ENCODE measurements at places on chromosomes 3 and 15.

GRCh38 chr15:79218588-79219200 lies 63.8 kb upstream of the ANKRD34C start:
- no peak for DNase-seq

DNA sequence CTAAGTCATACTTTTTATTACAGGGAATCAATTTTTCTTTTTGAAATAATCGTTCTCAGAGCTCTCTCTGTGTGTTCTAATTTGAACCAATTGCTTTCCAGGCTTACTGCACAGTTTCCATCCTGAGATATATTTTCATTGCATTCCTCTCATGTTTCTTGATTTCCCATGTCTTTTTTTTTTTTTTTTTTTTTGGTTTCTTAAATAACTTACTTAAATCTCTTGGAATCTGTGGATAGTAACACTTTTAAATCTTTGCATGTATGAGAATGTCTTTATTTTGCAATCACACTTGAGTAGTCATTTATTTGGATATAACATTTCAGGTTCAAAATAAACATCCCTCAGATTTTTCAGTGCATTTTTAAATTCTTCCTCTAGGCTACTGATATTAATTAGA lies 14.5 kb upstream of the ABTB1 start:
- no peak for DNase-seq

DNA sequence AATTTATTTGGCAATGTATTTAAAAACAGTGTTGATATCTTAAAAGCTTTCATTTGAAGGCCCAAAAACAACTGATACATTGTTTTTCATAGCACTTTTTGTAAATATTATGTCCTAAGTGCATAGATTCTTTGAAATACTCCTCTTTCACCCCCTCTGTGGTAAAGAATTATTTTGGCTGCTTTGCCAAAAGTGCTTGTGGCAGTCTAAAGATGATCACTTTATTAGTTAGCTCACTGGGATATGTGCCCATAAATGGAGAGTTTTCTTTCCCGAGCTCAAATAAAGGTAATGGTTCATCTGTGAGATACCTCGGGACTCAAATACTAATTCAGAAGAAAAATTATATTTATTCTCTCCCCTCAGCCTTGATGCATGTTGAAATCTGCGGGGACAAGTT lies 16.7 kb downstream of the AKAP13 start:
- DNase-seq = no peak

GRCh38 chr3:126613479-126614188 lies 41.3 kb downstream of the TXNRD3 start:
- no peak for DNase-seq

- no peak for DNase-seq
These were observed 5.4 kb upstream of the LINGO1 start for GRCh38 chr15:77637851-77638692.

DNA sequence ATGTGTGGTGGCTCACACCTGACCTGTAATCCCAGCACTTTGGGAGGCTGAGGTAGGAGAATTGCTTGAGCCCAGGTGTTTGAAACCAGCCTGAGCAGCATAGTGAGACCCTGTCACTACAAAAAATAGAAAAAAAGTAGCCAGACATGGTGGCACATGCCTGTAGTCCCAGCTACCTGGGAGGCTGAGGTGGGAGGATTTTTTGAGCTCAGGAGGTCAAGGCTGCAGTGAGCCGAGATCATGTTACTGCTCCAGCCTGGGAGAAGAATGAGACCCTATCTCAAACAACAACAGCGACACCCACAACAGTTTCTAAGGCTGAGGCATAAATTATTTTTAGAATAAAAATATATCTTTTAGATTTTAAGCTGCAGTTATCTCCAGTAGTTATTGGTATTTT lies 6.3 kb downstream of the APPL1 start:
- no peak for DNase-seq

GRCh38 chr15:62125773-62126172 lies 39.3 kb downstream of the C2CD4B start:
- DNase-seq = no peak

- no peak for DNase-seq
These were observed 102.1 kb downstream of the TGFBR2 start for GRCh38 chr3:30708472-30708871.

DNA sequence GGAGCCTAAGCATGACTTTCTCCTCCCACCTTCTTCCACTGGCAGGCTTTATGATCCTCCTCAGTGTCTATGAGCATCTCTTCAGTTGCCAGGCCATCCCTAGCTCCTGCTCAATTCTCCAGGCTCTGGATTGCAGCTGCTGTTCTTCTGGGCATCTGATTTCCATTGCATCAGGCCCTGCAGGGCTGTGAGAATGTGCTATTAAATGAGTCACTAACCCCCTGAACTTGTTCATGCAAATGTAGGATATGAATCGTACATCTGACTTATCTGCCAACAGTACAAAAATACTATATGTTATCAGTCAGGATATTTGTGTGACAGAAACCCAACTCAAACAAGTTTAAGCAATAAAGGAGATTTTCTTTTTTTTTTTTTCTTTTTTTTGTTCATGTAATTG lies 11.9 kb downstream of the GPR176 start:
- DNase-seq = no peak

DNA sequence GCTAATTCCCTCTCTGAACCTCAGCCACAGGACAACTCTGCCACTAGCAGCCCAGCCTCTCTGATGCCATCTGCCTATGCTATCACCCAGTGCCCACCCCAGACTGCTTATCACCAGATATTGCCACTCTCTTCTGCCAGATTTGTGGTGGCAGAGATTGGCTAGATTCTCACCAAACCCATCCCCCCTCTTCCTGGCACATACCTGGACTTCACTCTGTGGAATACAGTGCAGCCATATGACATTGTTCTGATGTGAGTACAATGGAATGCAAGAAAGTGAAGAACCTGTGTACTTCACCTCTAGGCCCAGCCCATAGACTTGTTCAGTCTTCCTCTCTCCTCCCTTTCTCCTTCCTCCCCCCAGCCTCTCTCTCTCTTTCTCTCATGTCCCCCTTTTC lies 46.9 kb upstream of the NTRK3 start:
- DNase-seq = no peak

DNA sequence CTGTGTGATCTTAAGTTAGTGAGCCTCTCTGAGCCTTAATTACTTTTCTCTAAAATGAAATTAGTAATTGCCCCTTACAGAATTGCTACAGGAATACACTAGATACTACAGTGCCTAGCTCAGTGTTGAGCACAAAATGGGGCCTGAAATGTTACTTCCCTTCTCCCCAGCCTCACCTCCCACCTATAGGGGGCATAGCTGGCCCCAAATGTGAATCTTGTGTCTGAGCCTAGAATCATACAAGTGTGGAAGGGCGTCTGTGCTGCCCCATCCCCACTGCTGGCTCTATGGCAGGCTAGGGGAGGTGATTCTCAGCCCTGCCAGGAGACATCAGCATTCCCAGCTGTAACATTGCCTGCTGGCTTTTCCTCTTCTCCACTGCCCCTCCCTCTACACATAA lies 42.7 kb downstream of the IFT122 start:
- DNase-seq = no peak

All from activated effector memory CD4-positive, alpha-beta T cell treated with Interleukin-2 at 50 U/mL for 16 hours (primary cell).